SK-N-MC (cell line): ENCODE measurements at places on chromosomes 5 and 9.

- DNase-seq, result no peak
These were observed 197.2 kb downstream of the SEMA6A start for GRCh38 chr5:116377276-116378006.

GRCh38 chr5:2895196-2895595 lies 143.7 kb upstream of the IRX2 start:
- no peak for DNase-seq

DNA sequence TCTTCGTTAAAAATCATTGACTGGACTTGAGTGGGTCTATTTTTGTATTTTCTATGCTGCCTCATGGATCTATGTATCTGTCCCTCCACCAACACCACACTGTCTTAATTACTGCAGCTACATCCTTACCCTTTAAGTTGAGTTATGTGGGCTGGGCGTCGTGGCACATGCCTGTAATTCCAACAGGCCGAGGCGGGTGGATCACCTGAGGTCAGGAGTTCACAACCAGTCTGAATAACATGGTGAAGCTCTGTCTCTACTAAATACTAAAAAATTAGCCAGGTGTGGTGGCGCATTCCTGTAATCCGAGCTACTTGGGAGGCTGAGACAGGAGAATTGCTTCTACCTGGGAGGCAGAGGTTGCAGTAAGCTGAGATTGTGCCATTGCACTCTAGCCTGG lies 48.2 kb downstream of the XRCC4 start:
- DNase-seq, result no peak

- no peak for DNase-seq
These were observed 5.3 kb downstream of the ANKS6 start for GRCh38 chr9:98790842-98791607.

- no peak for DNase-seq
These were observed 67.1 kb downstream of the ADAMTS12 start for GRCh38 chr5:33824516-33825195.

DNA sequence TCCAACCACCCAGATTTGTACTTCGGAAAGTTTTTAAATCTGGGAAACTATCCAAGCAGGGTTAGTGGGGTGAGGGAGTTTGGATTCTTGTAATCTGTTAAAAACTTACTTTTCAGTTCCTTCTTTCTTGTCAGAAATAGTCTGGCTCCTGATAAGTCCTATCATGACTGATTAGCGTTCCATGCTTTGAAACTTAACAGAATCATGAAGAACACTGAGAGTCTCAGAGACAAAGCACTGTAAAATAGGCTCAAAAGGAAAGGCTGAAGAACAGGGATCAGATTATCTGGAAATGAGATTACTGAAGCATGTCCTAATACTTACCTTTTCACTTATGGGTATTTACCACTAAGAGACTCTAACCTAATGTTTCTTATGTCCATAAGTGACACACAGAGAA lies 242.5 kb downstream of the ARRDC3 start:
- no peak for DNase-seq

DNA sequence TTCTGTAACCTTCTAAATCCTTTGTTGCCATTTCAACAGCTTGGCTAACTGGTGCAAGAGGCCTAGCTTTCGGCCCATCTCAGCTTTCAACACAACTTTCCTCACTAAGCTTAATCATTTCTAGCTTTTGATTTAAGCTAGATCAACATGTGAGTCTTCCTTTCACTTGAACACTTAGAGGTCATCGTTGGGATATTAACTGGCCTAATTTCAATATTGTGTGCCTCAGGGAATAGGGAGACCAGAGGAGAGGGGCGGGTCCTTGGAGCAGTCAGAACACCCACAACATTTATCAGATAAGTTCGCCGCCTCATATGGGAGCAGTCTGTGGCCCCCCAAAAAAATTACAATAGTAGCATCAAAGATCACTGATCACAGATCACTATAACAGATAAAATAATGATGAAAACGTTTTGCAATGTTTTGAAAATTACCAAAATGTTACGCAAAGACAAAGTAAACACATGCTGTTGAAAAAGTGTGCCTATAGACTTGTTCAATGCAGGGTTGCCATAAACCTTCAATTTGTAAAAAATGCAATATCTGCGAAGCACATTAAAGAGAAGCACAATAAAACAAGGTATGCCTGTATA lies 66.8 kb upstream of the PCSK1 start:
- DNase-seq, result no peak

GRCh38 chr9:30482499-30482898 lies 1901.9 kb upstream of the ACO1 start:
- no peak for DNase-seq

DNA sequence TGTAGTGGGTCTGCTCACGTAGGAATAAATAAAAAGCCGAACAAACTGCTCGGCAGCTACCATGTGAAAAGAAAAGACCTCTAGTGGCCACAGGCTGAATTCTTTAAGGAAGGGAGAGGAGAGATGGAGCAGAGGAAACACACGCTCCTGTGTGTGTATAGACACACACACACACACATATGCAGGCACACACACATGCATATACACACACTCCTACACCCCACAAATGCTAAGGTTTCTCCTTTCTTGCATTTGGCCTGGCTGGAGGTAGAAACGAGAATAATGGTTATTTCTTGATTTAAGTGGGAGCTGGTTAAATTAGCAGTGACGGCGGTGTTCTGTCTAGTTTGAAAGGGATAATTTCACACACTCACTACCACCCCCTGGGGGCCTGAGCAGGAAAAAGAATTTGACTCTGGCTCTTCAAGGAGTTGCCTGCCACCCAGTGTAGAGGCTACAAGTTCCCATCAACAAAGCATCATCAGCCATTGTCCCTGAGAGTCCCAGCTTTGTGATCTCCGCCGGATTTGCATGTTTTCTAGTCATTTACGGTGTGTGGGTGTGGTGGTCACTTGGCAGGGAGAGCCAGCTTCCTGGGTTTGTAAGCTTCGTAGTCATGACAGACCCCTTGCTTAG lies at the start of gene INSYN2B:
TSS of gene INSYN2B (minus strand) at position 78 of the 636 bp plus-strand sequence. CDS start 96,597 bp downstream, outside the sequence.
- DNase-seq, result peak; percentile 2

DNA sequence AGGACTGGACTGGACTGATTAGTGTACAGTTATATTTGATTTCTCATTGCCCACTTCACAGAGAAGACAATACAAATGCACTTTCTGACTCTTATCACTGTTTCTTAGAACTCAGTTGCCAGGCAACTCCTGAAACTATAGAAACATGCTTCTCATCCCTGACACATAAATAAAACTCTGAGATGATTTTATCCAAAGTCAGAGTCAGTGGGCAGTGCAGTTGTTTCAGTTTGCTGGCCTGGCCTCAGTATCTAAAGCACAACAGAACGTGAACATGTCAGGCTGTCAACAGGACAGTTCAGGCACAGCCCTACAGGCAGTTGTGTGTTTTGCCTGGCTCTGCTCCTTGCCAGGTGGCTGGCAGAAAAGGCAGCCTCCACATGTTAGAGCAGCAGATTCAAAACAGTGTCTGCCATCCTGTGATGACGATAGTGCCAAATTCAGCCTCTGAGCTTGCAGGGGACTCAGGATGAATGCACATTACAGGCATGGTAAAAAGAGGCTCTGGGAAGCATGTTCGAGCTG lies 65.1 kb upstream of the CCDC152 start:
- DNase-seq, result no peak

GRCh38 chr5:142831009-142831383 lies 60.8 kb downstream of the ARHGAP26 start:
- no peak for DNase-seq

DNA sequence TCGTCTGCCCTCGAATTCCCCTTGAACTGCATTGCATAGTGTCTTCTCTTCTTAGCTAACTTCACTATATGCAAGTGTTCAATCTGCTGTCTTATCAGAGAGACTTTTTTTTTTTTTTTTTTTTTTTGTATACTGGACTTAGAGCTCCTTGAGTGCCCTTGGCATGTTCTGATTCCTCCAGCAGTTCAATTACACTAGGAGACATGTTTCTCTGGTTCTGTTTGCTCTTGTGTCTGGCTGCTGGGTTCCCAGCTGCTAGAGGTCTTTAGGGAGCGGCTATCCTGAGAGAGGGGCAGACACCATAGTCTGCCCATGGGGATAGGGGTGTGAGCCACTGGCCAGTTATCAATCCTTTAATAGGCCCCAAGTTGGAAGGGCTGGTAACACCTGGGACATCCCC lies 13.1 kb downstream of the OR2S2 start:
- DNase-seq, result no peak

GRCh38 chr9:5869315-5870019 lies 21.2 kb upstream of the MLANA start:
- no peak for DNase-seq

GRCh38 chr9:38233343-38233742 lies 159.2 kb upstream of the ALDH1B1 start:
- DNase-seq, result no peak

DNA sequence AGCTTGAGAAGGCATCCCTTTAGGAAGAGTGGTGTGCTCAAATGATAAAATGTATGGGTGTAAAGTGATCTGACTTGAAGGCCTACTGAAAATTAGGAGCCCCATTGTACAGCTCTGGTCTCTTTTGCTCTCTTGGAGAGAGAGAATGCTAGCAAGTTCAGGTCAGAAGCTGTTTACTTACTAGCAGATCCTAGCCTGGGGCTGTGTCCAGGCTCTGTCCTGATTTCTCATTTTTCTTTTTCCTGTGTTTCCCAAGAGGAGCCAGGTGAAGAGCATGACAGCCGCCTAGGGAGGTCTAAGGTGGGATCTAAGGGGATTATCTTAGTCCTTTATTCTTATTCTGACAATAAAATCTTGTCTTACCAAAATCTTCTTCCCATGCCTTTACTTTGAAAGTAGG lies 272.8 kb downstream of the NNT start:
- DNase-seq, result no peak

DNA sequence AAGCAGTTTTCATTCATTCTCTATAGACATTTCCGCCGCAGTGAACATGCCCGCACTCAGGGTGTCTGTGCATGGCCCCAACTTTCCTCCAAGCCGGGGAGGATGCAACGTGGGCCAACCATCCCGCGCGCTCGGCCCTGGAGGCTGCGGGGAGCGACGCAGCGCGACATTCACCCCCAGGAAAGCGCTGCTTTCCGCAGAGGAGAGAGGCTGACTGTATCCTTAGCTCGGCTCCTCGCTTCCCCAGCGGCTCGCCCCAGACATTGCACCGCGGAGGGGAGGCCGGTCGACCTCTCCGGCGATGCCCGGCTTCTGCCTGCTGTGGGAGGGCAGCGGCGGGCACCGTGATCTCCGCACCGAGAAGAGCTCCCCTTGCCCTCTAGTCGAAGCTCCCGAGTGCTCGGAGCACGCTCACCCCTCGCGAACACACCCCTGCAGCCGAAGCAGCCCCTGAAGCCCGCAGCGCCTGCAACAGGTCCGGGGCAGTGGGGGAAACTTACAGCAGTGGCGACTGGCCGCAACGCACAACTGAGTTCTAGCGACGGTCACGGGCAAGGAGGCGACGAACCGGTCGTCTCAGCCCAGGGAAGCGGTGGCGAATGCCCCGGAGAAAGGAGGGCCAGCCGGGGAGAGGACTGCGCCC lies 600 bp downstream of the ENC1 start:
- DNase-seq, result no peak

GRCh38 chr9:75692309-75692708 lies 198.2 kb upstream of the PCSK5 start:
- no peak for DNase-seq

DNA sequence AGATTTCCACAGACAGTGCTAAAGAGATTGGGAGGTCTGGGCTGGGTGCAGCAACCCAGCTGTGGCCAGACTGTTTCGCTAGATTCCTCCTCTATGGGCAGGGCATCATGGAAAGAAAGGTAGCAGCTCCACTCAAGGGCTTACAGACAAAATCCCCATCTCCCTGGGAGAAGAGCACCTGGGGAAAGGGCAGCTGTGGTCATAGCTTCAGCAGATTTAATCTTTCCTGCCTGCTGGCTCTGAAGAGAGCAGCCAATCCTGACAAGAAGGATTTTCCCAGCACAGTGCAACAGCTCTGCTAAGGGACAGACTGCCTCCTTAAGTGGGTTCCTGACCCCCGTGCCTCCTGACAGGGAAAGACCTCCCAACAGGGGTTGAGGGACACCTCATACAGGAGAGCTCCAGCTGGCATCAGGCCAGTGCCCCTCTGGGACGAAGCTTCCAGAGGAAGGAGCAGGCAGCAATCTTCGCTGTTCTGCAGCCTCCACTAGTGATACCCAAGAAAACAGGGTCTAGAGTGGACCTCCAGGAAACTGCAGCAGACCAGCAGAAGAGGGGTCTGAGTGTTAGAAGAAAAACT lies 1379.3 kb upstream of the ACO1 start:
- DNase-seq, result no peak

- no peak for DNase-seq
These were observed 14.7 kb upstream of the OMD start for GRCh38 chr9:92438900-92439526.
